Aorta (tissue), 5 donors: ENCODE measurements at places on chromosomes 11 and 22. TPM values are rescaled to one million over a fixed set of nuclear protein-coding genes. Genes with fewer than 3 reads are reported as not detected.
A peak's percentile ranks its signal among the peaks of the same experiment; 100 is the strongest.

DNA sequence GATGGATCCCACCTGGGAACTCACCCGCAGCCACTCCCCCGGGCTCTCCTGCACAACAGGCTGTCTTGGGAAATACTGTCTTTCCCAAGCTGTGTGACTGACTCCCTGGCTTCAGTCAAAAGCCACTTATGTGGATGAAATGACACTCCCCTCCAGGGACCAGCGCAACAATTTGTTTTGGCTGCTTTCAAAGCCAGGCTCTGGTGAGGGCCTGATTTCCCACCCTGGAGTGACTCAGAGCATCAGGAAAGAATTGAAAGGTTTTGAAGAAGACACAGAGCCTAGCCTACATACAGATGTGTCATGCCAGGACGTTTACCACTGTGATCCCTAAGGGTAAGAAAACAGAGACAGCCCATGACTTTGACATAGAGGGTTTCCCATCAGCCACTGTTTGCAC lies 550.5 kb downstream of the MIAT start:
- no peak for DNase-seq

DNA sequence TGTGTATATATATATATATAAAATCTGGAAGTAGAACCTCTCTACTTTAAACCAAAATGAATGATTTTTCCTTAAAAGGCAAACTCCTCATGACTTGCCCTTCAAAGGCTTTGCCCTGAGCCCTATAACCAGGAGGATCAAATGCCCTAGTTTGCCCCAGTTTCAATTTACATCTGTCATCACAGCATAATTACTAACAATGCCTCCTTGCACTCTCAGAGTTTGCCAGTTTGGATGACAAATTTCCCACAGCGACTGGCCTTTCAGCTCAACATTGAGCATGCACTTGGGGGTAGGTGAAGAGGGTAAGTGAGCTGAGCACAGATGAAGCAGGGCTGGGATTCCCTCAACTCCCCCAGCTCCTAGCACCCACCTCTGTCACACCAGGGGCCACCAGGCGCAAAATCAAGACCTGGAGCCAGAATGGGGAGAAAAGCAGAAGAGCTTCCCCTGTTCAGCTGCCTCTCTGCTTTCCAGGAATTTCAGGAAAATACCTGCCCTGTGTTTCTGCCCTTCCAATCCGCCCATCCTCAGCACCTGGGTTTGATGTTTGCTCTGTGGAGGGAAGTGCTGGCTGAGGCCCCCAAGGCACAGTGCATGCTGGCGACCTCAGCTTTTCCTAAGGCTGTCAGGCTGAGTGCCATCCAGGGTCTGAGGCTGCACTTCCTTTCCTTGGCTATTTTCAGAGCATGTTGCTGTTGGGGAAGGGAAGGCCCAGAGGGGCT lies 67.5 kb downstream of the ADAMTS15 start:
- no peak for DNase-seq

DNA sequence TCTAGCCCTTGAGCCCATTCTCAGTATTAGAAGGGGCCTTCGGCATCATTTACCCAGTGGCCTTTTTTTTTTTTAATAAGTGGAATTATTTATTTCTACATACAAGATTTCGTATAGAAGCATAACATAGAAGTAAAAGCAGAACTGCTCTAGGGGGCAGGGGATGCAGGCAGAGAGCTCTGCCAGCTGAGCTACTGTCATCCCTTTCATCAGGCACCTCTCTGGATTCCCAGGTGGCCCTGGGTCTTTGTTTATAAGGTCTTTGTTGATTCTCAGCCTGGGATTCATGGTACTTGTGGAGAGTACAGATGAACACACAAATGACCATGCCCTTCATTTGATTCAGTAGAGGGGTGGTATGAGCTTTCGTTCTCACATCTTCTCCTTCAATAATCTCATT lies 66.4 kb downstream of the GAB2 start:
- DNase-seq = no peak

DNA sequence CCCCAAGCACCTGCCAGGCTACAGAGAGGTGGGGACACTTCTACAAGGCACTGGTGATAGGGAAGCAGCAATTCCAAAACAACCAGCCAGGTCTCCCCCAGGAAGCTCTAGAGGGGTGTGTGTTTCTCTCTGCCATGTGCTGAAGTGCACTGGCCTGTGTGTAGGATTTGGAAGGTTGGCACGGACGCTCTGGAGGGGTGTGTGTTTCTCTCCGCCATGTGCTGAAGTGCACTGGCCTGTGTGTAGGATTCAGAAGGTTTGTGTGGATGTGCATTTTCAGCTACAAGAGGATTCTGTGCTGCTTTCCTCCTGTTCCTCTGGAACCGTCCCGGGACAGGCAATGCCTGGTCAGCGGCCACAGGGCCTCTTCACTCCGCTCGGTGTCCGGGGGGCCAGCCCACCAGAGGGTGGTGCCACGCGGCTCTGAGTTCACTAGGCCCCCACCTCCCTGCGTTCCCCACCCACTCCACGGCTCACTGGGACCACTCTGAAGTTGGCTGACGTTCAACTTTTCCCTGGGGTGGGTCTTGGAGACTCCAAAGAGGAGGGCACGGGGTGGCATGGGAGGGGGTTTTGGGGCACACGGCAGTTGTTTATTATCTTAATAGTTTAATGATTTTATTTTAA lies 552.8 kb downstream of the BRD1 start:
- no peak for DNase-seq

GRCh38 chr11:68974421-68975194 lies 6.2 kb downstream of the MRGPRD start:
- DNase-seq = no peak

DNA sequence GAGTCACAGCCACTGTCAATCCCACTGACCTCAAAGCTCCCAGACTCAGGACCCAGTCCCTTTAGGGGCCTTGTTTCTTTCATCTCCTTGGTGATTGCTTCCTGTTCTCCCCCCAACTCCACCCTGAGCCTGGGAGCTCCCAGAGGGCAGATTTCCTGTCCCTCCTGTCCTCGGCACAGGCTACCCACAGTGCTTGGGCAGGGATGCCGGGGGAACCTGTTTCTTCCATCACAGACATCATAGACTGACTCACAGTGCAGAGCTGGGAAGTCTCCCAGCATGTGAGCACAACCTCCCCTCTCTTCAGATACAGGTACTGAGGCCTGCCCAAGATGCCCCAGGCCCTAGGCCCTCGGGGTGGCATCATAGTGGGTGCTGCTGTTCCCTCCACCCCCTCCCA lies 16.6 kb downstream of the TRIM29 start:
- no peak for DNase-seq

- no peak for DNase-seq
These were observed 43.7 kb upstream of the TOP3B start for GRCh38 chr22:22026157-22026831.

DNA sequence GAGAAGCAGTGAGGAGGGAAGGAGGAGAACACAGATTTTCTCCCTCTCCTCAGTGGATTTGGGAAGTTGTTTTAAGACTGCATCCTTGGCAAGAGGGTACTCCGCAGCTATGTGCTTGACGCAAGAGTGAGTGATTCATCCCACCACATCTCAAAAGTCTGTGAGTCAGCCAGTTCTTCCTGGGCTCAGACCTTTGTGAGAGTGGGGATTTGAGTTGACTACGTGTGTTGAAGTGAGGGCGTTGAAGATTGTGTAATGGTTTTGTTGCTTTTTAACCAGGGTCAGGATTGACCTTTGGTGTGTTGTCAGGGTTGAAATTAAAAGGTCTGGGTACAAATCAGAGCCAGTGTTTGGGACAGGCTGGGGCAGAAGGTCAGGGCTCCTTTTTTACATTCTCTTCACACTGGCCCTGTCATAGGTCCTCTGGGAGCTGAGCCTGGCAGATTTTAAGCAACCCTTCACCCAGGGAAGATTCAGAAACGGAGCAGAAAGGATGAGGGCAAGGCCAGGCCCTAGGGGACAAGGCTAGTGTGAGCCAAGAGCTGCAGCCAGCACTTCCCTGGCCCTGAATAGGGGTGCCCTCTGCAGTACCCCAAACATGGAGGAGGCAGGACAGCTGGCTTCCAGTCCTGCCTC lies 4.2 kb upstream of the C11orf86 start:
- peak; percentile 78 for DNase-seq

- DNase-seq = no peak
These were observed 99.0 kb downstream of the AMOTL1 start for GRCh38 chr11:94866936-94867795.

OR52I2 gene
- not detected for total RNA-seq
